ENCODE measurements at places on chromosomes 11 and 22.

DNA sequence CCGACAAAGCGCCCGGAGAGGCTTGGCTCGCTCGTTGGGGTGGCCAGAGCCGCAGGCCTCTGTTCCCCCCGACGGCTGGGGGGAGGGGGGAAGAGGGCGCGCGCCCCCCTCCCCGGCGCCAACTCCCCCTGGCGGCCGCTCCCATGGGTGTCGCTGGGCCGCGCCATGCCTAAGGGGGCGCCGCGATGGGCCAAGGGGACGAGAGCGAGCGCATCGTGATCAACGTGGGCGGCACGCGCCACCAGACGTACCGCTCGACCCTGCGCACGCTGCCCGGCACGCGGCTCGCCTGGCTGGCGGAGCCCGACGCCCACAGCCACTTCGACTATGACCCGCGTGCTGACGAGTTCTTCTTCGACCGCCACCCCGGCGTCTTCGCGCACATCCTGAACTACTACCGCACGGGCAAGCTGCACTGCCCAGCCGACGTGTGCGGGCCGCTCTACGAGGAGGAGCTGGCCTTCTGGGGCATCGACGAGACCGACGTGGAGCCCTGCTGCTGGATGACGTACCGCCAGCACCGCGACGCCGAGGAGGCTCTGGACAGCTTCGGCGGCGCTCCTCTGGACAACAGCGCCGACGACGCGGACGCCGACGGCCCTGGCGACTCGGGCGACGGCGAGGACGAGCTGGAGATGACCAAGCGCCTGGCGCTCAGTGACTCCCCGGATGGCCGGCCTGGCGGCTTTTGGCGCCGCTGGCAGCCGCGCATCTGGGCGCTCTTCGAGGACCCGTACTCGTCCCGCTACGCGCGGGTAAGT lies 1.4 kb downstream of the KCNC1 start:
- no peak for DNase-seq

GRCh38 chr11:41921746-41922390 lies 462.4 kb upstream of the LRRC4C start:
- no peak for DNase-seq

DNA sequence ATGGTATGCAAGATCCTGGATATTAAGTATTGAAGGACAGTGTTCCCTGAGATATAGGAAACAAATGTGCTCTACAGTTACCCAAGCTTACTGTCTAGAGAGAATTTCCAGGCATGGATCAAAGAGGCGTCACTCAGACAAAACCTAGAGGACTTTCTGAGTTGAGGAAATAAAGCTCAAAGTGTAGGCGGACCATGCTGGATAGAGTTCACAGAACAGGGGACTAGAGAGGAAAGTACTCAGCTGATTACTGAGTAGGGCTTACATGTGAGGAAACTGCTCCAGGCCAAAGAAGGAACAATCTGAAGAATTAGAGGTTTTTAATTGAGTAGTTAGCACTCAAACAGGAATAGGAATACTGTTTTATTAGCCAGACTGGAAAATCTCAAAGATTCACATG lies 193.3 kb downstream of the TMEM135 start:
- no peak for DNase-seq

GRCh38 chr11:101620026-101620425 lies 36.2 kb upstream of the TRPC6 start:
- DNase-seq = no peak

GRCh38 chr11:29306527-29306926 lies 710.3 kb downstream of the KCNA4 start:
- no peak for DNase-seq

DNA sequence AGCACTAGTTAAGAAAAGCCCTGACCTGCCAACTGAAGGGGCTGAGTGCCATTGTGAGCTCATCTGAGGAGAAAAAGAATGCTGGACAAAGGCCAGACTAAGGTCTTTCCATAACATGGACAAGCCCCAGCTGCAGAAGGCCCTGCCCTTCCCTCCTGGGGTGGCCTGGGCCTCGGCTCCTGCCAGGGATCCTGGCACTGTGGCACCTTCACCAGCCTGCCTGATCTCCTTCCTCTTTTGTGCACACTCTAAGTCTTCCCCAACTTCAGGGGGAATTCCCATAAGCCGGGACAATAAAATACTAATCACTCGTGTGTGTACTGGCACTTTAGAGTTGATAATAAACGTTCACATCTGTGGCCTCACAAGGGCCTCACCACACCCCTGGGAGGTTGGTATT lies 9.9 kb downstream of the TMPRSS13 start:
- DNase-seq = no peak

Measured in stimulated activated CD8-positive, alpha-beta memory T cell treated with anti-CD3 and anti-CD28 coated beads, Interleukin-15, amount 100 ng/mL, for 4 hours (primary cell).